ENCODE measurements at places on chromosomes 7 and 10. TPM values are rescaled to one million over a fixed set of nuclear protein-coding genes. Genes with fewer than 3 reads are reported as not detected.

Gene CYP26C1
- not detected for total RNA-seq

- no peak for DNase-seq
These were observed 248.2 kb upstream of the KLF14 start for GRCh38 chr7:130982160-130982638.

Gene GNG11
- total RNA-seq, result 20.3 TPM

- peak; percentile 49 for DNase-seq
These were observed 397.9 kb downstream of the TNS3 start for GRCh38 chr7:47183862-47184590.

- DNase-seq, result no peak
These were observed 199.9 kb downstream of the KLF6 start for GRCh38 chr10:3584926-3585784.

- DNase-seq, result no peak
These were observed 192.1 kb downstream of the CELF2 start for GRCh38 chr10:11209830-11210181.

DNA sequence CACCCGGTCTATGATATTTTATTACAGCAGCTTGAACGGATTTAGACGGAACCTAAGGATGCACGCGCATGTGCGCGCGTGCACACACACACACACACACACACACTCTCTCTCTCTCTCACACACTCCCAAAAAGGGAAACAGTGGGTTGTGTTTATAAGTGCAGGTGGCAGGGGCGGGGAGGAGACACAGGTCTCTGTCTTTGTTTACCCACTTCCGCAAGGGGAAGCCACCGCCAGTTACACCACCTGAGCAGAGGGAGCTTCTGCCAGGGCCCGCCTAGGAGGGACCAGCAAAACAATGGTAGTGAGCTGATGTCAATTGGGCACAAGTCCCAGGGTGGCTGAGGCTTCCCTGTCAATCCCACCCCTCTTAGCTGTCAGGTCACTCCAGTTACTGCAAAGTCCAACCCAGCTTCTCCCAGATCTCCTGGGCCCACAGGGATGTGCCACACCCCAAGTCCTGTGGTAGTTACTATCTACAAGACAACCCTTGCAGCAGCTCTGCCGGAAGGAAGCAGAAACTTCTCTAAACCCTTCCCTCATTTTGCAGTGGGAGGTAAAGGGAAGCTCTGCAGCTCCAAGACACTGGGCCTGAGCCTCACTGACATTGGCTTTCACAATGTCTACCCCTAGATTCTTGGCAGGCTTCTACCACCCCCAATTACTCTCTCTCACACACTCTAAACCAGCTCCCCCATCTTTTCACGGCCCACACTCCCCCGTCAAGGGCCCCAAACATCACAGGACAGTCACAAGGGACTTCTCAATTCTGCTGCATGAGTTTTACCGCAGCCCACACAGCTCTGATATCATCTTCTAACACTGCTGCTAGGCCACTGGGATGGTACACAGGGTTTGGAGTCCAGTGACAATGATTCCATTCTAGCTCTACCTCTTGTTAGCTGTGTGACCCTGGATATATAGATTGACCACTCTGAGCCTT lies 17.6 kb downstream of the ANXA11 start:
- DNase-seq, result no peak

Gene LIPN
- 0.22 TPM for total RNA-seq

- DNase-seq, result no peak
These were observed 55.6 kb downstream of the ITPRID1 start for GRCh38 chr7:31569528-31569927.

- no peak for DNase-seq
These were observed 20.3 kb downstream of the ACSM6 start for GRCh38 chr10:95214369-95214768.

Gene TMEM184A
- total RNA-seq, result 0.22 TPM

Gene CCDC71L
- total RNA-seq, result 6.4 TPM

- DNase-seq, result peak; percentile 71
These were observed 36.2 kb upstream of the GTF2IRD1 start for GRCh38 chr7:74417419-74417971.

DNA sequence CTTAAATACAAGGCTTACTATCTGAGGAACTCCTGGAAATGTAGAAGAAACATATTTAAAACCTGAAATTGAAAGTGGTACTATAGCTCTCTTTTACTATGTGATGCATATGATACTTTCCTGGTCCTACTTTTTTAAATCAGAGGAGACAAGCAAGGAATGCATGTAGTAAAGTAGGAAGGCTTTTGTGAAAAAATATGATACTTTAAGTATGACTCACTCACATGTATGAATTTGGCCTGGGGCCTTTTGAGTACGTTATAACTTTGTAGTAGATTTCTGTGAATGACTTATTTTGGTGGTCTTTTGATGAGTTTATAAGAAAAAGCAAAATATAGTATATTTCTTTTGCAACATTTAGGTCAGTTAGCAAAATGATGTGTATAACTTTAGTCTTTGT lies 53.8 kb downstream of the TAX1BP1 start:
- no peak for DNase-seq

DNA sequence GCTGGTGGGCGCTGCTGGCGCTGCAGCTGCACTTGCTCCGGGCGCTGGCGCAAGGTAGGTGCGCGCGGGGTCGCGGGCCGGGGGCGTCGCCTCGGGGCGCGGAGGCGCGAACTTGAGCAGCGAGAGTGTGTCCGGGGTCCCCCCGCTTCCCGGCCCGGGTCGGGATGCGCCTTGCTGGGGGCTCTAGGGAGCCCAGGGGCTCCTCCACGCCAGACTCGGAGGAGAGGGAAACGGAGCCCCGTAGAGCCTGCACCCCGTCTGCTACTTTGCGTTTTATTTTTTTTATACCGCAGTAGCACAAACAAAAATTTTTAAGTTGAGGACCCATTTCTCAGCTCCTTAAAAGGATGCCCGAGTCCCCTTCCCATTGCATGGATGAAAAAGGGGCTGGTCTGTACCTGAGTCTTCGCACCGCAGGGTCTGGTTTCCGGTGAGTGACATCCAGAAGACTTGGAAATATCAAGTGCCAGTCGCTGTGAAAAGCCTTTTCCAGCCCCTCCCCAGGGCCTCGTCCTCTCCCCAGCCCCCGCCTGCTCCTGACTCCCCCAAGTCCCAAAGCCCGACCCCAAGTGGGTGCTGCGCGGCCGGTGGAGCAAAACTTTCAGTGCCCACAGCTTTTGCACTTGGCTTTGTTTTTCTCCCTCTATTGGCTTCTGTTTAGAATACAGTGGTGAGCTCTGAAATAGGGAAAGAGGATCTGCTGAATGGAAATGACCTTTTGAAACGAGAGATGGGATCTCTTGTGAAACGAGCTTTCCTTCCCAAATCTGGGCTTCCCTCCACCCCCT lies 973 bp downstream of the SDK1 start:
- DNase-seq, result no peak

DNA sequence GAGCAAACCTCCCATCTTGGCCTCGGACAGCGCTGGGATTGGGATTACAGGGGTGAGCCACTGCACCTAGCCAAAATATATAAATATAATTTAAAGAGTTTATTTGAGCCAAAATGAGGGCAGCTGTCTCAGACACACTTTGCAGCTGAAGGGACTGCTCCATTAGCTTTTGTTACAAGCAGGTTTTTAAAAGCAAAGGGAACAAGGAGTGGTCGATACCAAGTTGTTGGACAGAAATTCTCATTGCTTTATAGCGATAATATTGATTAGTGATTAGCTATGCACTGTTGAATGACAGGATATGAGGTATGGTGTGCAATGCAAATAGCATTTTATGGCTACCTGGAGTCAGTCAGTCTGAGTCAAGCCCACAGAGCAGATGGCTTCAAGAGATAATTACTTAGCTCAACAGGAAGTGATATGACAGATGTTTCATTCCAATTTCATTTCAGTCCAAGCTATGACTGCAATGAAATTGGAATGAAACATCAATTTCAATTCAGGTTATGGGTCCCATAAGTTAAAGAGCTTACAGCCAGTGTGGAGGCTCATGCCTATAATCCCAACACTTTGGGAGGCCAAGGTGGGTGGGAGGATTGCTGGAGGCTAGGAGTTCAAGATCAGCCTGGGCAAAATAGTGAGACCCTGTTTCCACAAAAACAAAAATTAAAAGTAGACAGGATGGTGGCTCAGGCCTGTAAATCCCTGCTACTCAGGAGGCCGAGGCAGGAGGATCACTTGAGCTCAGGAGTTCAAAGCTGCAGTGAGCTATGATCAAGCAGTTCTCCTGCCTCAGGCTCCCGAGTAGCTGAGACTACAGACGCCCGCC lies 23.1 kb downstream of the TYW1 start:
- no peak for DNase-seq

DNA sequence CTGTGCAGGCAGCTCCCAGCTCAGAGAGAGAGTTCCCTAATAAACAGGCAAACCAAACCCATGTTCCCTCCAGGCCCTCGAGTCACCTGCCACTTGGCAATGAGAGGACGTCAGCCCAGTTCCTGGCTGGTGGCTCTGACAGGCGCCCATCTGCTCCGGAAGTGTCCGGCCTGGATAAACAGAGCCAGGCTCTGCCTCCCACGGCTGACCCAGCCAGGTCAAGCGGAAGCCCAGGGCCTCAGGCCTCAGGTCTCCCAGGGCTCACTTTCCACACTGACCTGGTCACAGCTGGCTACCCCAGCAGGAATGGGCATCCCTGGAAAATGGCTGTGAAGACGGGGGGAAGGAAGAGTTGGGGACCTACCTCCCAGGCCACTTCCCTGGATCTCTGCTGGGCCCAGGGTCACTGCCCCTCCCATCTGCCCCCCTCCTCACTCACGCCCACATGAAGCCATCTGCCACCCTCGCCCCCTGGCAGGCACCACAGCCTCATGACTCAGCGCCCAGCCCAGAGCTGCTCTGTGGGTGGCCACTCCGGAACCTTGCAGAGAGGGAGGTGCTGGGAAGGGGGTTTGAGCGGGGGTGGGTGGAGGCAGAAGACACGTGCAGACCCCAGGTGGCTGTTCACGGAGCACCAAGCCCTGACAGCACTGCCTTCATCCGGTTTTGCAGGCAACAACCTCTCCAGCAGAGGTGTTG lies 37.4 kb upstream of the DUSP5 start:
- peak; percentile 55 for DNase-seq

DNA sequence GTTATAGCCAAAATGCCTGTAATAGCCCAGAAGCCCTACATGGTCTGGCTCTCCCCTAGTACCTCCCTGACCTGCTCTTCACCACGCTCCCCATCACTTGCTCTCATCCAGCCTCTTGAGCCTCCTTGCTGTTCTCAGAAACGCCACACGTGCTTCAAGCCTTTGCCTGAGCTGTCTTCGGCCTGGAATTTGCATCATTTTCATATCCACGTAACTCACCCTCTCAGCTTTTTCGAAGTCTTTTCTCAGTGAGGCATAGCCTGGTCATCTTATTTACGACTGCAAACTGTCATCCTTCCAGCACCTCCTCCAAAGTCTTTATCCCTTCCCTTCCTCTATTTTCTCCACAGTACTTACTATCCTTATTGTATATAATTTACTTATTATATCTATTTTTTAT lies 151.0 kb upstream of the AHR start:
- DNase-seq, result no peak

Data from left ventricle myocardium superior (tissue), 1 donor.